Astrocyte (in vitro differentiated cells and primary cell): ENCODE measurements at places on chromosomes 7 and 10.

DNA sequence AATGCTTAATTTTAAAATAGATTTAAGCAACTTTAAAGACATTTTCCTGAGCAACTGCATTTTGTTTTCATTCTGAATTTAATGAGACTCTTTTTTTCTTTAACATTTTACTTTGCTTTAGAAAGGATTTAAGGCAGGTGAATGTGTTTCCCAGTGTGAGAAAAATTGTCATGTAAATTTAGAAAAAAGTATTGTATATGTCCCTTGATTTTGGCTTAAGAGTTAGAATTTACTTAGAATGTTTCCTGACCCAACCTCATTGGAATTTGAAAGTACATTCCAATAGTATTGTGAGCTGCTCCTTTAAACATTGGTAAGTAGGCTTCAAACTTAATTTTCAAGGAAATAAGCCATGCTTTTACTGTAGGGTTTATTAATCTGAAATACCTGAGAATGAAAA lies 110.2 kb downstream of the PTEN start:
- no peak overlapping the region for H3K4me3 ChIP-seq
- no peaks in the 10 kb centered on the region for H3K36me3 ChIP-seq
- no peak overlapping the region for H3K27ac ChIP-seq
- no peaks in the 10 kb centered on the region for H3K27me3 ChIP-seq

- no peak overlapping the region for H3K4me3 ChIP-seq
- H3K36me3 ChIP-seq = no peaks in the 10 kb centered on the region
Observed at GRCh38 chr10:42956045-42956444, 120.8 kb upstream of the RET start.

DNA sequence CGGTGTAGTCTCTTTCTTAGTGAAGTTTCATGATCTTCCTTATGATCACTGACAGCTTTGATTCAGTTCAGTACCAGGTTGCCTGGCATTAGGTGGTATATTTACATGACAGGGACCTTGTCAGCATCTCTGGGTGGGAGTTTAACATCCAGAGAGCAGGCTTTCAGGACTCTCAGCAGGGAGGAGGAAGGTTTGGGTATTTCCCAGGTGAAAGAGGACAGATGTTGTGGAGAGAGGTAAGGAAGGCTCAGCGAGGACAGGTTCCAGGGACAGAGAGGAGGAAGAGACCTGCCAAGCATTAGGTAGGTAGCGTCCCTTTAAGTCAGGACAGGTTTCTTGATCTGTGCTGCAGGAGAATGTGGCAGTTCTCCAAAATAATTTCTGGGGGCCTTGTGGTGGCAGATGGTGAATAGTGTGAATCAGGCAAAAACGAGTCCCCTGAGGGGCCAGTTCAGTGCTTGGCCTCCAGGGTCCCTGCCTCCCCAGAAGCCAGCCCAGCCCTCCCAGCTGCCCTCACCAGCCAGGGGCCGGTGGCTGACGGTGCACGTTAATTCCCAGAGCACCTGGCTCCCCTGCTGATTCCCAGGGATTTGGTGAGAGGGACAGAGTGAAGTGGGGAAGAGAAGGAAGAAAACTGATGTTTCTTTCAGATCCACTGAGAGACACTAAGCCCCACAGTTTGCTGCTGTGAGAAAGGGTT lies 82.0 kb downstream of the VWC2 start:
- no peaks in the 10 kb centered on the region for H3K4me1 ChIP-seq
- no peak for DNase-seq
- no peak overlapping the region for H3K27ac ChIP-seq
- no peak overlapping the region for H3K4me3 ChIP-seq

DNA sequence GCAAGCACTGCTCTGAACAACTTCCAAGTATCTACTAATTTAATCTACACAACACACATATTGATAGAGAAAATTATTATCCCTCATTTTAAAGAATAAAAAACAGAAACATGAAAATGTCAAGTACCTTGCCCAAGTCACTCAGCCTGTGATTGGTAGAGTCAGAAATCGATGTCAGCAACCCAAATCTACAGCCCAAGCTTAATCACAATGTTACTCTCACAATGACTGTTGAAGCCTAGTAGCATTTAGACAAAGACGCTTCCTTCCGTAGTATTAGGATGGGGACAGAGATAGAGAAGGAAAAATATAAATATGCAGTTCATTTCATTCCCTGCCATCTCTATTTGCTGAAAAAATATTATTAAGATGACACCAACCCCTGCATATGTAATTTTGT lies 242.5 kb downstream of the ELMO1 start:
- H3K27me3 ChIP-seq = no peaks in the 10 kb centered on the region
- no peak overlapping the region for H3K4me3 ChIP-seq
- no peaks in the 10 kb centered on the region for H3K36me3 ChIP-seq
- no peak for DNase-seq

DNA sequence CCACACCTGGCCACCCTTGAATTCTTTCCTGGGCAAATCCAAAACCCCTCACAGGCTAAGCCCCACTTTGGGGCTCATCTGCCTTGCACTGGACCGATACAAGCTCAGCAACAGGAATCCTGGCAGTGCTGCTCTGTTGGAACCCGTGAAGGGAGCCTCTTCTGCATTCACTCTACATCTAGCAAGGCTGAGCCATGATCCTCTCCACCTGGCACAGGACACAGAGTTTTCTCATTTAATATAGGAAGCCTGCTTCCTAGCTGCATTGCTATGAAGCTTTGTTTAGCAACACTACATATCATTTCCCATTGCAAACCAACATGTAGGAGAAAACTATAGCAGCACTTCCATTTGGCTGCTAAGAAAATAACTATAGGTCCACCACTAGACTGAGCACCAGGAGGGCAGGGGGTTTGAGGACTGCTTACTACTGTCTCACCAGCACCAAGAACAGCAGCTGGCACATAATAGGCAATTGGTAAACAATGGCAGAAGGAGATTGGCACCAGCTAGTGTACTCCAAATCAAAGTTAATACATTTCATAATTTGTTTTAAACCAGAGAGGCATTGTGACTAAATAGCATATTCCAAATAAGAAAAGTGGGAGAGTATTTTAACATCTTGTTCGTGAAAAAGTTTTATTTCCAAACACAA lies 56.1 kb downstream of the CPVL start:
- H3K4me1 ChIP-seq = no peaks in the 10 kb centered on the region
- no peak for DNase-seq
- H3K4me3 ChIP-seq = no peak overlapping the region
- no peak overlapping the region for H3K27ac ChIP-seq
- H3K27me3 ChIP-seq = peaks cover 2% of the 10 kb centered on the region

DNA sequence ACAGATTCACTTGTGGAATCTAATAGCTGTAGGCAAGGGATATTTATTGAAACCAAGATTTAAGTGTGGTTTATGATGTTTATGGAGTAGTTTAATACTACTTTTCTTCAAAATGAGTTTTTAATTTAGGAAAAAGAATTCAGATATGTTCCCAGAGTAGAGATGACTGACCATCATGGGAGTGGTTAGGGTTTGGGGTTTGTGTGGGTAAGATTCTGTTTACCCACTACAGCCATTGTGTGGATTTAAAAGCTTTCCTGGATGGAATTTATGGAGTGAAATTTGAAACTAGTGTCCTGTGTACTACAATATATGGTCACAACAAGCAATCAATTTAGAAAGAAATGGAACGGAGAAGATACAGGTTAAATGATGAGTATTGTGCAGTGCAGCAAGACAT lies 453.5 kb downstream of the AUTS2 start:
- peaks cover 13% of the 10 kb centered on the region for H3K4me1 ChIP-seq
- H3K27ac ChIP-seq = no peak overlapping the region
- no peak overlapping the region for H3K4me3 ChIP-seq
- no peak for DNase-seq
- H3K27me3 ChIP-seq = no peaks in the 10 kb centered on the region

DNA sequence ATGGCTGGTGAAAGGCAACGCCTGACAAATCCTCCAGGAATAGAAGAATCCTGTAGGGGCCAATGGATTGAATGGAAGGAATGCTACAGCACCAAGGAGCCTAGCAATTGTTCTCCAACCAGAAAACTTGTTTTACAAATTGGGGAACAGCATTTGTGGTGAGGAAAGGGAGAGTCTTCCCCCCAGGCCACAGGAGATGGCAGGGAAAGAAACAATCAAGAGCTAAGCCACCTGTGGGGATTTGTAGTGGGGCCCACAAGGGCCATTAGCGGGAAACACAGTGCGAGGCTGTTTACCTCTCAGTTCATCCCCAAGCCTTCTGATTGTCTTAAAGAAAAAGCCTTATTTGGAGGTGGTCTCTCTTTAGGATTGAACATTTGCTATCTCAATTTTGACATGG lies 48.5 kb upstream of the KCNMA1 start:
- no peaks in the 10 kb centered on the region for H3K4me1 ChIP-seq
- no peak overlapping the region for H3K27ac ChIP-seq
- no peak for DNase-seq
- no peaks in the 10 kb centered on the region for H3K36me3 ChIP-seq
- H3K27me3 ChIP-seq = peaks cover 14% of the 10 kb centered on the region
- H3K4me3 ChIP-seq = no peak overlapping the region
